ENCODE measurements at places on chromosomes 2 and 18.

- no peak for DNase-seq
These were observed 14.8 kb upstream of the ARL5A start for GRCh38 chr2:151842830-151843690.

DNA sequence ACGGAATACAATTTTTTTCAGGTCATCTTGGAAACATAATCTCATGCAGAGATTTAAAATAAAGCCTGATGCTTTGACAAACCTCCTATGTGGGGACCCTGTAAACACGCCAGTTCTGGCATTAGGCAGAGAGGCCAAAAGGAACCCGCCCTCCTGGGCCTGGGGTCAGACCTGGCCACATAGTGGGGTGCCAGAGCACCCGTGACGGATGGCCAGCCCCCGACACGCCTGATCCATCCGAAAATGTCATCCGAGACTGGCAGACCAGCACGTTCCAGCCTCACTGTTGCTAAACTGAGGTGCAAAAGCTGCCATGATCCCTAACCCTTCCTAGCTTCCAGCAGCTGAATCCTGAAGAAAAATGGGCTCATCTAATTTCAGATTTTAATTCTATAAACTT lies 222.6 kb upstream of the SALL3 start:
- DNase-seq = no peak

GRCh38 chr2:168008646-168009195 lies 238.7 kb downstream of the STK39 start:
- no peak for DNase-seq

DNA sequence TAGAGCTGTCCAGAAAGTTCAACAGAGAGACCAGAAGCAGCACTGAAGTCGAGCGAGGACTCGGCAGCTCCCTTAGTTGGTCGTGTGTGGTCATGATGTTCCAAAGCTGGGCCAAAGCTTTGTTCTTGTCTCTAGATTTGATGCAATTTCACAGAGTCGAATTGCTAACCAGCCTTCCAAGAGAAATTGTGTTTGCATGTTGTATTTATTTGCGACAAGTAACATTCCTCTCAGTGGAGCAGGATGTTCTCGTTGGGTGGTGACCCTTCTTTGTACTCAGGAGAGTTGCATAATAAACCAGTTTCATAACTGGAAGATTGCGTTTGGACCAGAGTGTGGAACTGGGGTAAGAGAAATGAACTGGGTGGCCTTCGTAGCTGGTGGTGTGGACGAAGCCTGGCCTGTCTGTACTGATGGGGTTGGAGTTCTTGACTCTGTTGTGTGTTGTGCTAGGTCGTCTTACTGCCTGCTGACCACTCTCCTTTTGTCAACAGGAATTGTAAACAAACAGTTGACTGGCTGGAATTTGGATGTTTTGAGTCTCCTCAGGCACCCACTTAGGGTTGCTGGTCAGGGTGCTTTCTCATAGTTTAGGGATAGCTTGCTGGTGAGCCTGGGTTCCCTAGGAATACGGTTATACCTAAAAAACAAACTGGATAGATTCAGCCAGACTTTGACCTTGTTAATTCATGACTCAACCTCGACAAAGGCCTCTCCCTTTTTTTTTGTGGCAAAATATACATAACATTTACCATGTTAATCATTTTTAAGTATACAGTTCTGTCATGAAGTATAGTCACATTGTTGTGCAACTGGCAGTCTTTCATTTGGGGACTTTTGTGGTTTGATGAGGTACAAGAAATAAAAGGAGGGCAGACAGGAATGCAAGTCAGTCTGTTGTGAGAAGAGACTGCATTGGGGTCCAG lies 28.9 kb upstream of the TOGARAM2 start:
- DNase-seq = no peak

- DNase-seq = peak; percentile 14
These were observed 188.0 kb upstream of the NT5C1B start for GRCh38 chr2:18777250-18777812.

GRCh38 chr18:23311351-23312121 lies 141.6 kb upstream of the RIOK3 start:
- no peak for DNase-seq

- DNase-seq = no peak
These were observed 70.2 kb upstream of the DAPL1 start for GRCh38 chr2:158724803-158725381.

DNA sequence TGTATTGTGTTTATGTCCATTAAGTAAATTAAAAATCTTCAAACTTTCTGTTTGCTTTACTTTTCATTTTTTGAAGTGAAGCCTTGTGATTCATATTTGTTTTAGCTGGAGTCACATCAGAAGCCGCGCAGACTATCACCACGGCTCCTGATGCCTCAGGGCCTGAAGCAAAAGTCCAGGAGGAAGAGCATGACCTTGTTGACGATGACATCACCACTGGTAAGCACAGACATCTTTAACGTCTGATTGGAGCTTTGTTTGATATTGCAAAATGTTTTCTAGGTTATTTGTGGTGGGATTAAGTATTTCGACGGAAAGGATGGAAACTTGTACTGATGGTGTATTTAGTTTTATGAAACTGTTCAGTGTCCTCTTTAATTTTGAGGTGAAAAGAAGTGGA lies 164.8 kb downstream of the WDR7 start:
- DNase-seq = no peak

GRCh38 chr2:191637182-191638078 lies 40.5 kb upstream of the NABP1 start:
- no peak for DNase-seq

DNA sequence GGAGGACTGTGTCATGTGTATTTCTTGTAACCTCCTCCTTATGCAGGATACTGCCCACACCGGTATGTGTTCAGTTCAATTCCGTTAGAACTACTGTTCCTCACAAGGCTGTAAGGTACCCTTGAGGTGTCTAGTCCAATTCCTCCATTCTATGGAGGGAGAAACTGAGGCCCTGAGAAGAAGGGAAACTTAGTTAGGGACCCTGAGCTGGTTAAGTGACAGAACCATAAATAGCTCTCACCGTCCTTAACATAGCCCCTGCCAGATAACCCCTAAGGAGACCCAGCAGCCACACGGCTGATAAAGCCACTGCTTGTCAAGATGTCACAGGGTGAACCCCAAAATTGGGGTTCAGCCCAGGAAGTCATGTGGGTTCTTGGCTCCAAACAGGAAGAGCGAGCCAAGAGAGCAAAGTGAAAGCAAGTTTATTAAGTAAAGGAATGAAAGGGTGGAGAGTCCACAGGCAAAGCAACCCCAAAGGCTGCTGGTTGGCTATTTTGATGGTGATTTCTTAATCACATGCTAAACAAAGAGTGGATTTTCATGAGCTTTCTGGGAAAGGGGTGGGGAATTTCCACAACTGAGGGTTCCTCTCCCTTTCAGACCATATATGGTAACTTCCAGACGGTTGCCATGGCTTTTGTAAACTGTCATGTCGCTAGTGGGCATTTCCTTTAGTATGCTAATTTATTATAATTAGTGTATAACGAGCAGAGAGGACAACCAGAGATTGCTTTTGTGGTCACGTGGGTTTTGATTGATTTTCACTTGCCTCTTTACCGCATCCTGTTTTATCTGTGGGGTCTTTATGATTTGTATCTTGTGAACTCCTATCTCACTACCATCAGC lies 83.4 kb upstream of the RTN4 start:
- DNase-seq = no peak

GRCh38 chr18:22032392-22032961 lies 136.9 kb upstream of the GATA6 start:
- no peak for DNase-seq

GRCh38 chr2:44093970-44094369 lies 74.7 kb upstream of the PPM1B start:
- no peak for DNase-seq

DNA sequence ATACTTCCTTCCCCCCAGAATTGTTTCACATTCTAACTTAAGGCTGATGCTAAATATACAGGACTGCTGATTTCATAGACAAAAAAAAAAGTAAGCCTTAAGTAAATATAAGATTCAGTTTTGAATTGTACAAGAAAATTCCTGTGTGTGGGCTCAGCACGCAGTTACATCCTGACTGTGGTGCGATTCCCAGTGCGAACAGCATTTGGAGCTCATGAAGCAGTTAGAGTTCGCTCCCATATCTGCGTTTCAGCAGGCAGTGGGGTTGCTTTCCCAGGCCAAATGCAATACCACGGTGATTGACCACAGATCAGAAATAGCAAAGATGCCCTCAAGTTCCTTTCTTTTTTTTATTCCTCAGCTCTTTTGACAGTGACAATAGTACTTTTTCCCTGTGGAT lies 75.6 kb downstream of the SATB2 start:
- DNase-seq = no peak

DNA sequence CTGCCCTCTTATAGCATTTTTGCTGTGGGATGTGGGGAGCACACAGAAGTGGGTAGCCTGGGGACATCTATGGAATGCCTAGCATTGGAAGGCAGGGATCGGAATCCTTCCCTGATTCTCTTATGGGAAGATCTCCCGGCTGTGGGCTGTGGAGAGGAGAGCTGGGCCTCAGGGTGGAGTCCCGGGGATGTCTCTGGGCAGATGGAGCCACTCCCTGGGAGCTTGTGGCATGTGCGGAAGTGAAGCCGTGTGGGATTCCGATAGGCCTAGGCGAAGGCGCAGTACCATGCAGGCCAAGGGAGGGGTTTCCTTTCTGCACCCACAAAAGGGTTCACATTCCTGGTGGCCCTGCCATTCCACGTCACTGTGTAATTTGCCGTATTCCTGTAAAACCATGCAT lies 87.9 kb downstream of the GLI2 start:
- DNase-seq = no peak

GRCh38 chr18:32175265-32175664 lies 14.6 kb upstream of the MEP1B start:
- no peak for DNase-seq

DNA sequence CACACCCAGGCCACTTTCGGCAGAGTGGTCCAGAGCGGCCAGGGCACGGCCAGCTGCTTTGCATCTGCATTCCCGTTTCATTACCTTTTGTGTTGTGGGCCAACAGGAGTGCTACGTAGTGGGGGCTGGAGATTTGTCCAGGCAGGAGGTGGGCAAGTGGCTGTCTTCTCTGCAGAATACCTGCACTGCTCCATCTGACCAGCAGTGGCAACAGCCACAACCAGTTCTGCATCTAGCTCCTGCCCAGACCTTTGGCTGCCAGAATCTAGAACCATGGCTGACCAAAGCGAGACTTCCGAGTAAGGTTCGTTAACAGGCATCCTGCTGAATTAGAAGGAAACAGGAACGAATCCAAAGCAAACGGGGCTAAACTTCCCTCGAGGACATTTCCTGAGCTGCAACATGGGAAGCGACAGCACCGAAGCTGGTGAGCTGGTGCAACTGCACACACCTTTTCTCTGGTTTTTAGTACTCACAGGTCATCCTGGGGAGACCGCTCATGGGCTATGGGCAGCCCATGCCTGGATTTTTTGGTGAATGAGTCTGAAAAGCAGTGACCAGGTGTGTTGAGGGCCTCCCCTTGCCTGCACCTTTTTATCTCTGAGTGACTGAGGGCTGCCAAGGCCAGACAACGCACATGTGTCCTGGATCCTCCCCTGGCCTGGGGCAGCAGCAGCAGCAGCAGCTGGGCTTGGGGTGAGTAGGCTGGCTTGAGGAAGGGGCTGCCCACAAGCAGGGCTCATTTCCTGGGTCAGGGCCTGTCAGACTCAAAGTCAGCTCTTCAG lies 10.5 kb downstream of the GDF7 start:
- no peak for DNase-seq

- no peak for DNase-seq
These were observed 557.9 kb downstream of the TNS1 start for GRCh38 chr2:217444932-217445331.

- DNase-seq = no peak
These were observed 59.9 kb upstream of the PID1 start for GRCh38 chr2:229330952-229331351.

DNA sequence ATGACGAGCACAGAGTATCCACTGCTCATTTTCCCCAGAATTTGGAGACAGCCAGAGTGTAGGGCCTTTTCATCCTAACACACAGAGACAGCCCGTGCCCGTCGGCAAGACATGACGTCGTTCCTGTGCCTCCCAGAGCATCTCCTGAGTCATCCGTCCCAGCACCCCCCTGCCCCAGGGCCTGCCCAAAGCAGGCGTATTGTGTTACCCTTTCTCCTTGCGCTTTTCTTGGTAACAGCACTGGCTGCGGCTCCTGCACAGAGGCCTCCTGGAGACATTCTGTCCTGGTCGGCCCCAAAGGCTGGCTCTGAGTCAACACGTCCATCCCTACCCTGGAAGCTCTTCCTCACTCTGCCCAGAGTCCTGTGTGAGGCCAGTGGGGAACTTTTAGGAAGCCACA lies 217.1 kb downstream of the KLHL29 start:
- DNase-seq = no peak

- DNase-seq = no peak
These were observed 1.2 kb downstream of the TGOLN2 start for GRCh38 chr2:85326406-85327159.

DNA sequence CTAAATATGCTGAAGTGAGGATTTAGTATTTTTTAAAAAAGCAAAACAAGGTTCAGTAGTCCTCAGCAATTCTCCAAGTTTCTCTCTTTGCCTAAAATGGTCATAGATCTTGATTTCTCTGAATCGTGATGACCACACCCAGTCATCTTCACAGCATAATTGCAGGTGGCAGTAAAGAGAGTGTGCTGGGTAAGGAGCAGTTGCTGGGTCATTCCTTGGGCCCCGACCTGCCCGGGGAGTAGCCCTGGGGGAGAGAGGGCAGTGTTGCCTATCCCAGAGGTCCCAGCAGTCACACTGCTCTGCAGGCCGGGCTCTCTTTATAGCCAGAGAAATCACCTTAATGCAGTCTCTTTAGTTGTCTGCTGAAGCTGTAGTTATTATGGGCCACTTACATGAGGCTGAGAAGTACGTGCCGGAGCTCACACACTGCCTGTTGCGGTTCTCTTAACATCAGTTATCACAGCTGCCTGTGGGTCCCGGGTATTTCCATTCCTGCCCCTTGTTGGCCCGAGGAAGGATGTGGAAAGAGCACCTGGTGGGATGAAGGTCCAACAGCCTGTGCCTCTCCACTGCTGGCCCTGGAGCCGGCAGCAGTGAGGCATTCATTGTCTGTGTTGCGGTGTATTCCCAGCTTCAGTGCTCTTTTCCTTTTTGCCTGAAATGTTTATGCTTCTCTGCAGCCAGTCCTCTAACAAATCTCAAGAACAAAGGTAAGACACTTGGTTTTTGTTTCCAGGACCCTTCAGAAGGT lies 230.1 kb downstream of the ALPK2 start:
- no peak for DNase-seq

GRCh38 chr2:240832205-240832727 lies 12.2 kb upstream of the KIF1A start:
- no peak for DNase-seq

GRCh38 chr2:216292475-216292874 lies 79.8 kb downstream of the MARCHF4 start:
- no peak for DNase-seq

DNA sequence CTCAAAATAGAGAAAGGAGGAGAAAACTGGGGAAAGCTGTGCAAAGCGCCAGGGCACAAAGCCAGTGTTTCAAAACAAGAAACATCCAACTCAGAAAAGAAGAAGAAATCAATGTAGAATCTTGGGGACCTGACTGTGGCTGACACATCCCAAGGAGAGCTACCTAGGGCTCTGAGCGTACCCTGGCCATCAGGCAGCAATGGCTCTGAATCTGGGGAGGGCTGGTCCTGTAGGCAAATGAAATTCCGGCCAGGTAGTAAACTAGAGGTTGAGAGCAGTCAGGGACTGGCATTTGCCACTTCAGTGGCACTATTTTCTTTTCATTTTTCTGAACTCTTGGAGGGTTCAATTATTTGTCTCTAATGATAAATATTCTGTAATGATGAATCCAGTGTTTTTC lies 525.8 kb downstream of the STK39 start:
- no peak for DNase-seq

All from WERI-Rb-1 (cell line).